ENCODE measurements at places on chromosomes 2 and 18.

DNA sequence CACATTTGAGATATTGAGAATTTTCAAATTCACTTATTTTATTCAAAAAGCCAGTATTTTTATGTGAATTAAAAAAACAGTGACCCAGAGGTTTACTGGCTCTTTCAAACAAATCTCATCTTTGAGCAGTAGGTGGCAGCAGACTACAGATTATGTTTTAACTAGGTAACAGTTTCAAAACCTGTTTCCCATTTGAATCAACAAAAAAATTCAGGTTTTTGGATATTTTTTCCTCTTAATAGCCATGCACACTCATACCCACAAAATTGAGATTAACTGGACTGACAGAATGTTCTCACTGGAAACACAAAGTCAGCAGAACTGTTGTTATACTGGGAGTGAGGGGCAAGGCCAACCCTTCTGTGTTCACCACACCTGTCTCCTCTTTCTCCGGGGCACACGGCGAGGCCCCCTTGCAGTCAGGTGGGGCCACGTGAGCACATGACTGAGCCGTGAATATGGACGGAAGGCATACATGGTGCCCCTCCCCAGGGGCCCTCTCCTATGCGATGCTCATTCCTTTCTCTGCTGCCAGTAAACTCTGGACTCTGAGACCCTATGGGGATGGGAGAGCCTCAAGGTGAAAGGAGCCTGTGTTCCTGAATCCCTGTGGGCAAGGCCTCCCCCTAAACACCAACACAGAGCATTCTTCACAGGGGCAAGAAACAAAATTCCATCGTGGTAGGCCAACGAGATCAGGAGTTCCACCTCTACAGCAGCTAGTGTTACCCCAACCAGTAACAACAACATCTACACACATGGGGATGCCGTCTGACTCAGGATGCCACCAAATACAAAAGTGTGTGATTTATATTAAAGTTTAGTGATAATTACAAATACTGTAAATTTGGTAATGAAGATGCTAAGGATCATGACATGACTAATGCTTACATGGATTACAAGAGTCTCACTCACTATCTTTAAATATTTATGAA, 80.4 kb downstream of the LPIN2 start:
- DNase-seq = no peak

GRCh38 chr2:65749545-65749944, 317.1 kb upstream of the SPRED2 start:
- no peak for DNase-seq

- no peak for DNase-seq
These were observed 191.5 kb upstream of the SMAD7 start for GRCh38 chr18:49142216-49142615.

DNA sequence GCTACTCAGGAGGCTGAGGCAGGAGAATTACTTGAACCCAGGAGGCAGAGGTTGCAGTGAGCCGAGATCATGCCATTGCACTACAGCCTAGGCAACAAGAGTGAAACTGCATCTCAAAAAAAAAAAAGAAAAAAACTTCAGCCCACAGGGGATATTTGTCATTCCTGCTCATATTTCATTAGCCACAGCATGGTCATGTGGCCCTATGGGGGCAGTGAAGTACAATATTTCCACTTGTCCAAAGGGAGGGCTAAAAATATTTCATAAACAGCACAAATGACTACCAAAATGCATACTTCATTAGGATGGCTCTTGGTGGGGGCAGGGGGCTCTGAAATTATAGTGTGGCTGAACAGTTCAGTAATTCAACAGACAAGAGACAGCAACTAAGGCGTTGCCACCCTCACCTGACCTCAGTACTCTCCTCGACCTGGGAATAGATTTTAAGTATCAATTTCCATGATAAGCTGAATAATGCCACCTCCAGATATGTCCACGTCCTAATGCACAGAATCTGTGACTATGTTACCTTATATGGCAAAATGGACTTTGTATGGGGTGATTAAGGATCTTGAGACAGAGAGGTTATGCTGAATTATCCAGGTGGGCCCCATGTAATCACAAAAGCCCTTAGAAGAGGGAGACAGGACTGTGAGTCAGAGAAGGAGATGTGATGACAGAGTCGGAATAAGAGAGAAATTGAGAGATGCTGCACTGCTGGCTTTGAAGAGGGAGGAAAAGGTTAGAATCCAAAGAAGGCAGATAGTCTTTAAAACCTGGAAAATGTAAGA, 158.2 kb upstream of the CRIM1 start:
- DNase-seq = no peak

- no peak for DNase-seq
These were observed 437.4 kb downstream of the MEIS1 start for GRCh38 chr2:66872081-66872985.

DNA sequence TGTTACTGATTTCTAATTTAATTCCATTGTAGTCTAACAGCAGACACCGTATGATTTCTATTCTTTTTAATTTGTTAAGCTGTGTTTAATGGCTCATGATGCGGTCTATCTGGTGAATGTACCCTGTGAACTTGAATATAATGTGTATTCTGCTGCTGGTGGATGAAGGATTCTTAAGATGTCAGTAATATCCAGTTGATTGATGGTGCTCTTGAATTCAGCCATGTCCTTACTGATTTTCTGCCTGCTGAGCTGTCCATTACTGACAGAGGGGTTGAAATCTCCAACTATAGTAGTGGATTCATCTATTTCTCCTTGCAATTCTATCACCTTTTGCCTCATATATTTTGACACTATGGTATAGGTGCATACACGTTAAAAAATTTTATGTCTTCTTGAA, 373.3 kb upstream of the RAB12 start:
- DNase-seq = no peak

DNA sequence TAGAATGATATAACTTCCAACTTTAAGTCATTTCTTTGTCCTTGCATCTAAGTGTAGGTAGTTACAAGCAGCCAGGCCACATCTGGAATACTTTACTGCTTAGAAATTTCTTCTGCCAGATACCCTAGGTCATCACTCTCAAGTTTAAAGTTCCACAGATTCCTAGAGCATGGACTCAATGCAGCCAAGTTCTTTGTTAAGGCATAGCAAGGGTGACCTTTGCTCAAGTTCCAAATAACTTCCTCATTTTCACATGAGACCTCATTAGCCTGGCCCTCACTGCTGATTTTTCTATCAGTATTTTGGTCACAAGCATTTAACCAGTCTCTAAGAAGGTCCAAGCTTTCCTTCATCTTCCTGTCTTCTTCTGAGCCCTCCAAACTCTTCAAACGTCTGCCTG, 7.8 kb upstream of the UGT1A9 start:
- DNase-seq = no peak

GRCh38 chr2:109530712-109531111, 83.1 kb downstream of the SEPTIN10 start:
- no peak for DNase-seq

GRCh38 chr18:22563164-22563583, 145.5 kb upstream of the CTAGE1 start:
- DNase-seq = no peak

DNA sequence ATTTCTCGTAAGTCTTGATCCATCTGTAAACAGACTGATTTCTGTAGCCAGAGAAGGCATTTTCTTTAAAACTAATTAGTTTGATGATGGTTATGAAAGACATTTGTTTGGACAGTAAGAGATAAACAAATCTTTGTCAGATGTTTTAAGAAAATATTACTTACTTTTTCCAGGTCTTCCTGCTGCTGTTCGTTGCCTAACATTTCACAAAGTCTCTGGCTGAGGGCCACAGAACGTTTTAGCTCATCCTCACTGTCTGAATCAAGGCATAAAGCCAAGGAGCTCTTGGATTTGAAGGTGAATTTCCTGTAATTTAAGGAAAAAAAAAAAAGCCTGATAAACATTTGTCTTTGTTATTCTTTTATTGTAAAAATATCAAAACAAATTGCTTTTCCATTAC, 57.8 kb downstream of the VIL1 start:
- no peak for DNase-seq

- DNase-seq = no peak
These were observed 156.0 kb downstream of the TGIF1 start for GRCh38 chr18:3605954-3606443.

DNA sequence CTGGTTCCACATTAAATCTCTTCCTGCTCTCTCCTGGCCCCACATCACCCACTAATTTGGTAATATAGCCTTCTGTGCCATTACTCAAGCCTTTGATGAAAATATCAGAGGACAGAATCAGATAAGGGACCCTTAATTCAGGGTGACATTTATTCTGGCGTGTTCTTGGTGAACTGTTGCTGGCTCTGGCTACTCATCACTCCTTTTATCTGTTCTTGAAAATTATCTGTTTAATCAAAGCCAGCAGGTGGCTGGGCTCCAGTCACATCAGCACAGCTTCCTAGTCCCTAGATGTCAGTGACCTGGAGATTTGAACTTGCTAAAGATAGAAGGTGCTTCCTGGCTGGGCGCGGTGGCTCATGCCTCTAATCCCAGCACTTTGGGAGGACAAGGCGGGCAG, 26.9 kb upstream of the SLC35F6 start:
- no peak for DNase-seq

GRCh38 chr2:3703236-3703756, at the start of gene DCDC2C:
TSS of gene DCDC2C (plus strand) at chr2:3703575. CDS start at chr2:3703752, 177 bp downstream.
- DNase-seq = no peak

- DNase-seq = peak; percentile 28
These were observed at the start of gene MARCHF4 for GRCh38 chr2:216371721-216372702. TSS of gene MARCHF4 (minus strand) at chr2:216372483. CDS start at chr2:216370260, 2,223 bp downstream.

DNA sequence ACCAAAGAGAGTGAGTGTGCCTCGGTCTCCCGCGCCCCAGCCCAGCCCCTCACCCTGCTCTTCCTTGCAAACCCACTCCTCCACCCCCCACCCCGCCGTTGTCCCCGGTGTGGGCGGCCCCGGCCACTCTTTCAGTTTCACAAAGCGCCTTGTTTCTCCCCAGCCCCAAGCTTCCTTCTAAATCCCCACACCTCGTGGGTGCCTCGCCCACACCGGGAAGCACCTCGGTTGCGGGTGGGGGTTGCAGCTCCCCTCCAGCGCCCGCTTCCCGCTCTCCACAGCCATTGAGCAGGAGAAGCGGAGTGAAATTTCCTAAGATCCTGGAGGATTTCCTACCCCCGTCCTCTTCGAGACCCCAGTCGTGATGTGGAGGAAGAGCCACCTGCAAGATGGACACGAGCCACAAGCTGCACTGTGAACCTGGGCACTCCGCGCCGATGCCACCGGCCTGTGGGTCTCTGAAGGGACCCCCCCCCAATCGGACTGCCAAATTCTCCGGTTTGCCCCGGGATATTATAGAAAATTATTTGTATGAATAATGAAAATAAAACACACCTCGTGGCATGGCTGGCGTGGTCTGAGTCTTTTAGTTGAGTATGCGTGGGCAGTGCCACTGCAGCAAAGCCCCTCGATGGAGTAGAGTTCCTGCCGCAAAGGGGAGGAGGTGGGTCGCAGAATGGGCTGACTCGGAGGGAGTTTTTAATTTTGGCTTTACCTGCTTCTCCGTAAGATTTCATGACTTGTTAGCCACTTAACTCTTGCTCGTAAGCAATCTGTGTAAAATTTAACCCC, 848 bp downstream of the TMSB10 start:
- DNase-seq = no peak

DNA sequence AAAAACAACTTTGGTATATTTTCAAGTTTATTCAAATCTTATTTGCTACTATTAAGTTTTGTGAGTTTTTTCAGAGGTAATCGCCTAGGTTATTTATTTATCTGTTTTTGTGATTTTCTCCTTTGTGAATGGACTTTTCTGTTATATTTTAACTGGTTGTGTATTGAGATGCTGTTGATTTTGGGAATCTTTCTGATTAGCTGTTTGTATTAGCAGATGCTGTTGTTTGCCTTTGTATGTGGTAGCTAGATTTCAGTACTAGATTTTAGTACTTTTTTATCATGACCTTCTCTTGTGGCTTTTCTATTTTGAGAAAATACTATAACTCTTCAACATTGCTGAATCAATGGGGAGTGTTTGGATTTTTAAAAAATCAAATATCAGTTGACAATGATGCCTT, 42.4 kb downstream of the TSHZ1 start:
- DNase-seq = no peak

GRCh38 chr2:102522162-102522561, 49.1 kb downstream of the SLC9A4 start:
- DNase-seq = no peak

GRCh38 chr2:206824993-206825392, 59.6 kb downstream of the FASTKD2 start:
- no peak for DNase-seq

DNA sequence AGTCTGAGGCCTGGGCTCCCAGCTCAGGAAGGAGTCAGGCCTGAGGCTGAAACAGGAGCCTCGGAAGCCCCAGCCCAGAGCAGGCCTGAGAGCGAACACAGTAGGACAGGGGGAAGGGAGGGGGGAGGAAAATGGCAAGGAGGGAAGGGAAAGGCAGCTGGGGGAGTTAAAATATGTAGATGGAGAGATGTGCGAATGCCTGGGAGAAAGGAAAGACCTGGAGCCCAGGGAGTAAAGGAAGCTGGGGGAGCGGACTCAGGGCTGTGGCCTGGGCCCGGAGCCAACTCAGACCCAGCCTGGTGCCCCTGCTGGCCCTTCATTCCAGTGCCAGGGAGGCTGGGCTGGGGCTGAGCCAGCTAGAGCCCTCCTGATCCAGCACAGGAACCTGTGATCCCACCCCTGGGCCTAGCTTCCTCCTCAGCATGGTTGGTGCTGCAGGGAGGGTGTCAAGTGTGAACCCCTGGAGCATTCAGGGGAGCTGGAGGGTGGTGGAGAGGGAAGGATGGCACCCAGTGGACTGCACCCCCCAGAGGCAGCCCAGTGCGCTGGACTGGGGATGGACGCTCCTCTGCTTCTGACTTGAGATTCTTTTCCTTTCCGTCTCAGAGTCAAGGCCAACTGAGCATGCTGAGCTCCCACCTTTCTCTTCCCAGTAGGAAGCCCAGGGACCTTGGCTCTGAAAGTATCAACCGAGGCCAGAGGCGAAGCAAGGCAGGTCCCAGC, 46.3 kb downstream of the EMX1 start:
- no peak for DNase-seq

- DNase-seq = no peak
These were observed 138.7 kb upstream of the CCDC150 start for GRCh38 chr2:196500686-196501431.

GRCh38 chr18:8426401-8426800, 182.8 kb upstream of the RAB12 start:
- DNase-seq = no peak

- no peak for DNase-seq
These were observed 74.4 kb downstream of the CRACDL start for GRCh38 chr2:98861601-98862000.

DNA sequence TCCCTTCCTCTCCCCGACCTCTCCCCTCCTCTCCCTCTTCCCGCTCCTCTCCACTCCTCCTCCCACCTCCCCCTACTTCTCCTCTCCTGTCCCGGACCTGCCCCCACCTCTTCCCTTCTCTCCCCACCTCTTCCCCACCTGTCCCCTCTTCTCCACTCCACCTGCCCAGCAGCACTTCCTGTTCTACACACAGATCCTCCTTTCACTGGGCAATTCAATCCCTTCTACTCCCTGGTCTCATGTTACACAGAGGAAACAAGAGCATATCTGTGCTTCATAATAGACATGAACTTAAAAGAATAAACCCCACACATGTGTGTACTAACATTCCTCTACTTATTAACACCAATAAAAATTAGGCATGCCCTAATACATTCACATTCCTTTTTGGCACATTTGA, 34.8 kb downstream of the TIMM21 start:
- no peak for DNase-seq
